ENCODE measurements at places on chromosomes 7 and 10.
A peak's percentile ranks its signal among the peaks of the same experiment; 100 is the strongest.

DNA sequence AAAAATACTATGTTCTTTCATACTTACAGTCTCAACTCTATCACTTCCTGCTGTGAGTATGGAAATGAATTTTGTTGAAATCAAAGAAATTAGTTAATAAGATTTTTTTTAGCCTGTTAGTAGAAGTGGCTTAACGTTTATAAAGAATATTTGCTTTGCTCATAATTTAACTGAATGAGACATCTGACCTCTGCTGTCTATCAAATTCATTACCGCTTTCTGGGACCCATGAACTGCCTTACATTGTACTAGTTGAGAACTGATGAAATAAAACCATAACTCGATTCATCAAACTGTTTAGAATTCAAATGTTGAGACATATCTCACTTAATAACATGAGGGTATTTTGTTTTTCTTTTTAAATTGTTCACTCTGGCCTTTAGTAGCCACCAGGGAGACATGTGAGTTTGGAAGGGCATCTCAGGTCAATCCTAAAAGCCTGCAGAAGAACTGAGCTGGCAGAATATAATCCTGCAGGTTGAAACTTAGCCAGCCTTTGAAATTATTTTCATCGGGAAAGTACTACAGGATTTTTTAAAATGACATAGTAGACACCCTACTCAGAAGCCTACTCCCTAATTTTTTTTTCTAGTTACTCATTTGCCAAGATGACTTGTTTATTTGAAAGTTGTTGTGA, 78.7 kb downstream of the KIAA1217 start:
- no peak for DNase-seq

GRCh38 chr7:76259124-76260093, 43.1 kb upstream of the HSPB1 start:
- DNase-seq, result no peak

DNA sequence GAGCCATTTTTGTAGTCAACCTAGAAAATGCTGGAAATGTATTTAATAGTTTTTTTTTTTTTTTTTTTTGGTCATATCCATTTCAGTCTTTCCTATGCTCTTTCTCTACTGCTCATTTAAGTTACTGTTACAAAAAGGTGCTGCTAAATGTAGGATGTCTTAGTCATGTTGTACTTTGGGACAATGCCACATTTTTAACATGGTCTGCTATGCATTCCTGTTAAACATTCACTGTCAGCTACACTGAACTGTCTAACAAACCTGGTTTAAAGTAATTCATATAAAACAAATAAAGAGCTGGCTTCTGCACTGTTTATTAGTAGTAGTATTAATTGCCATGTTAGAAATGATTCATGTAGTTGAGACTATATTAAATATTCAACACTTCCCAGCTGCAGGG, 108.6 kb downstream of the NSUN6 start:
- DNase-seq, result no peak

- no peak for DNase-seq
Observed at GRCh38 chr7:87426160-87426559, 49.3 kb downstream of the ABCB4 start.

GRCh38 chr7:55657654-55658053, 85.4 kb upstream of the VOPP1 start:
- DNase-seq, result no peak

DNA sequence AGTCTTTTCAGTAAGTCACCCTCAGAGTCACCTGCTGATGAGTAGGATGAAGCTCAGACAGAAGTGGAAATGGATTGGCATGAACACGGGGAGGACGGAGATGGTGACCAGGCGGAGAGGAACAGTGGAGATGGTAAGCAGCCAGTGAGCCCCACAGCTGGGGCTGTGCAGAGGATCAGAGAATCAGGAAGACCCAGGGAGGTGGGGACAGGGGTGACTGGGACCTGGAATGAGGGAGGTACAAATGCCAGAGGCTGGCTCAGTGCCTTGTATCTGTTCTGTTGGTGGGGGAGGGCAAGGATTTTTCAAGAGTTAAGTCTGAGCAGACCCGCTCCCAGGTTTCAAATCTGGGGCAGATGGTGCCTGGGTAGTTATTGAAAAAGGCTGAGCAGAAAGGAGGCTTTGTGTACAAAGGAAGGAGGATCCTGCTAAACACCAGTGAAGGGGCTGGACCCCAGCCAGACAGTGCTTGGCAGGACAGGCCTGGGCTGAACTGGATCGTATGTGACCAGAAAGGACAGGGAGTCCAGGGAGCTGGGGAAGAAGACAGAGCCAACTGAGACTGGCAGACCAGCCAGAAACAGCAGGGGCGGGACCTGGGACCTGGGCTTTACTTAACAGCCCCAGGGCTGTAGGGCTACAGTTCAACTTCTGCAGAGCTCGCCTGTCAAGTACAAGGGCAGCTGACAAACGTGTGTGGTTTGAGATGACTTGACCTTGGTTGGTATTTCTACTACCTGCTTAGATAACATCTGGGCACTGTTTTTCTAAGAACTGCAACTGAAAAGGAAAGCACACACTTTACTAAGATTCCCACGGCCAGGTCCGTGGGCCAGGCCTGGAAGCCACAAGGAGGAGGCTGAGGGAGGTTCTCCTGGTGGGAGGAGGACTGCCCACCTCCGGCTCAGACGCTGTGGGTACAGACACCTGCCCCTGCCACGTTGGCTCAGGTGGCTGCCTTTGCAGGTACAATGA, 13.2 kb upstream of the FRMPD2 start:
- peak; percentile 53 for DNase-seq

DNA sequence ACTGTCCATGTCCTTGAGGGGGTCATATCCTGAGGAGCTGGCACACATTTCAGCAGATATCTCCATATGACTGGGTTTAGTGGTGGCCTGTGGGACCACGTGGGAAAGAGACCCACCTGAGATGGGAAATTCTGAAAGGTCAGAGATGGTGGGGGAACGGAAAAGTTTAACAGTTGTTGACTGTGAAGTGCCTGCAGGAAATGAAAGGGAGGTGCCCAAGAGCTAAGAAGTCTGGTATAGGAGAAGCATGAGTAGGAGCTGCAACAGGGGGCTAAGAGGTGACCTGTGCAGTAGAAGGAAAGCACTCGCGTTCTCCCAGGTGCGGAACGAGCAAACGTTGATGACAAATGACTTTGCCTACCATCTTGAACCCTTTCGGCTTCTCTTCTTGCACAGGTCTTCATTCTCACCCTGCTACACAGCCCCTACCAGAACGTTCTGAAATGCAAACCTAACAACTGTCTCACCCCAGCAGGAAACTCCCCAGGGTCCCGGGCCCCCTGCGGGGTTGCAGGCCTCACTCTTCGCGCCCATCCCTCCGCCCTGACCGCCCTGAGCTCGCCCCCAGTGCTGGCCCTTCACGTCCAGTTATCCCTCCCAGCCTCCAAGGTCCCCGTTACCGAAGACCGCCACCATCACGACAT, 9.8 kb upstream of the FXYD4 start:
- no peak for DNase-seq

- DNase-seq, result no peak
Observed at GRCh38 chr10:59125666-59126065, 50.8 kb upstream of the PHYHIPL start.

- no peak for DNase-seq
Observed at GRCh38 chr10:74432841-74433594, 282.0 kb downstream of the ADK start.

- no peak for DNase-seq
Observed at GRCh38 chr7:3725155-3726059, 424.4 kb downstream of the SDK1 start.

GRCh38 chr10:52979295-52979990, 206.9 kb upstream of the MBL2 start:
- DNase-seq, result no peak

GRCh38 chr7:14294637-14295036, 305.2 kb upstream of the ETV1 start:
- DNase-seq, result no peak

- DNase-seq, result peak; percentile 56
Observed at GRCh38 chr7:88758381-88759229, 895 bp upstream of the ZNF804B start.

DNA sequence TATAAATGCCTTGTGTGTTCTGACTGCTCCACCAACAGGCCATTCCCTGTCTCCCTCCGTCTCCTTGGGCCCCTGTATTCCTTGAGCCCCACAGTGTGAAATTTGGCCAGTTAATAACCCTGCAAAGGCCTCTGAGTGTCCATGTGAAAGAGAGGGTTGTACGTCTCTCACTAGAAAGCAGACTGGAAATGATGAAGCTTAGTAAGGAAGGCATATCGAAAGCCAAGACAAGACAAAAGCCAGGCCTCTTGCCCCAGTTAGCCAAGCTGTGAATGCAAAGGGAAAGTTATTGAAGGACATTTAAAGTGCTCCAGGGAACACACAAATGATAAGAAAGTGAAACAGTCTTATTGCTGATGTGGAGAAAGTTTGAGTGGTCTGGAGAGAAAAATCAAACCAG, 680.2 kb downstream of the SDK1 start:
- no peak for DNase-seq

GRCh38 chr10:89001729-89002072, 11.1 kb downstream of the FAS start:
- no peak for DNase-seq

DNA sequence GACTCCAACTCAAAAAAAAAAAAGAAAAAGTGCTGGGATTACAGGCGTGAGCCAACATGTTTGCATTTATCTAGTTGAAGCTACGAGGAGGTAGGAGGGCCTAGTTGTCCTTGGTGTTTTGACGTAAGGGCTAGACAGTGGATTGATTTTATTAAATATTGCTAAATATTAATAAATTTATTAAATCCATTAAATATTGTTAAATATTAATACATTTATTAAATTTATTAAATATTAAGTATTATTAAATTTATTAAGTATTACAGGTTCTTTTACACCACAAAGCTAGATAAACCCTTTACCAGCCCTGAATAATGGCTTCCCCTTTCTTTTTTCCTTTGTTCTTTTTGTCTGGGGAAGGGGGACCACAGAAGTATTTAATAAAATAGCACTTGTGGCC, 47.5 kb upstream of the TMEM248 start:
- DNase-seq, result no peak

DNA sequence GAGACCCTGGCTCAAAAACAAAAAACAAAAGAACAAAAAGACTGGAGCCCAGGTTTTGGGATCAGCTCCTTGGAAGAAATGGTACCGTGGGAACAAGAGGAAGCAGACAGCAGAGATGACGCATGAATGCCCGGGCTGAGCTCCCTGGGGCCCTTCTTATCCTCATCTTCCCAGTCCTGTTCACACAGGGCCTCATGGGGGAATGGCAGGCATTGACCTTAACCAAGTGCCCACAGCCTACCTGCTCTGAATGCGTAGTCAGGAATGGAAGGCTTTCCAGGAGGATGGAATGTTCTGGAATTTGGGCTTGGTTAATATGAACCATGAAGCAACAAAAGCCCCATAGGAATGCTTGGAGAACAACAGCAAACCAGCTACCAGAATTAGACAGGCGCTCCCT, 154.7 kb downstream of the PRPF18 start:
- no peak for DNase-seq

DNA sequence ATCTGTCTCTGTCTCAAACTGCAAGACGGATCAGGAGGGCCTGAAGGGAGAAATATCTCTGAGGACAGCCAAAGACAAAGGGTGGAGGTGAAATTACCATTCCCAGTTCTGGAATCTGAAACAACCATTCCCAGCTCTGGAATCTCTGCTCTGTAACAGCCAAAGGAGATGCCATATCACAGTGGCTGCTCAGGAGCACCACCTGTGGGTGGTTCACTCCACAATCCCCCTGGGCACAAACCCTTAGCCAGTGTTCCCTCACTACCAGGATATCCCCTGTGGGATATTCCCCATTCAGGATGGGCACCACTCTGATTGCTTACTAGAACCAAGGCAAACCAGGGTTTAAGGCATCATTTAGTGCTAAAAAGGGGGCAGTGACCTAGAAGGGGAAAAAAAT, 199.0 kb downstream of the HTR7 start:
- no peak for DNase-seq

DNA sequence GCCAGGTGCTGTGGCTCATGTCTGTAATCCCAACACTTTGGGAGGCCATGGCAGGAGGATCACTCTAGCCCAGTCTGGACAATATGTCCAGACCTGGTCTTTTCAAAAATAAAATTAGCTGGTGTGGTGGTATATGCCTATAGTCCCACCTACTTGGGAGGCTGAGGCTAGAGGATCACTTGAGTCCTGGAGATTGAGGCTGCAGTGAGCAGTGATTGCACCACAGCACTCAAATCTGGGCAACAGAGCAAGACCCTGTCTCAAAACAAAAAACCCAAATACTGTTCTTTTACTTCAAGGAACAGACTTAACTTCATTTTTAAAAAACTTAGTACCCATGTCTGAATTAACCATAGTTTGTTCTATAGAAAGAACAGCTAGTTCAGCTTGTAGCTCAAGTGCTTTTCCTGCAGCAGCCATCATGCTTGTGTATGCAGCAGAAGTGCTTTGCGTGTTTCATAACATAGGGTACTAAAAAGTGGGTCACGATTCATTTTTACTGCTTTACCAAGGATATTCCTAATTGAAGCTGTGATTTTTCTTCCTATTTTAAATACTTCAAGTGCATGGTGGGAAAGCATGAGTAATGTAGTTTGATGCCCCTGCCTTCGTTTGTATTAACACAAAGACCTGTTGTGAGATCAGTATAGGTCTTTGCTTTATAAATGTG, 5.9 kb downstream of the EIF4H start:
- DNase-seq, result no peak

GRCh38 chr10:46217752-46218453, 68.9 kb upstream of the ANTXRL start:
- no peak for DNase-seq

DNA sequence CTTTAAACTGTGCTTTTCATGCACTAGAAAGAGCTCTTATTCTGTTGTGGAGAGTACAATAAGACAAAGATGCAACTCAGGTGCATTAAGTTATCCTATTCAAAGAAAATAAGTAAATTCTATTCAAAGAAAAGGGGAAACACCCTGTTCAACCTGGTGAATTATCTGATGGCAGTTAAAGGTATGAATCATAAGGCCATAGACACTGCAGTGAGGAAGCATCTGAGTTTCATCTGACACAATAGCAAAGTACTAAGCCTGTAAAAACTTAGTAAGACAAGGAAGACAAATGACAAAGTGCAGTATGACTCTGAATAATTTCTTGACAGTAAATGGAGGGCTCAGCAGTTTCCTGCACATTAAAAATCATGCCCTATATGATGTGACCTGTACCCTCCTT, 91.0 kb upstream of the LRRTM3 start:
- no peak for DNase-seq

DNA sequence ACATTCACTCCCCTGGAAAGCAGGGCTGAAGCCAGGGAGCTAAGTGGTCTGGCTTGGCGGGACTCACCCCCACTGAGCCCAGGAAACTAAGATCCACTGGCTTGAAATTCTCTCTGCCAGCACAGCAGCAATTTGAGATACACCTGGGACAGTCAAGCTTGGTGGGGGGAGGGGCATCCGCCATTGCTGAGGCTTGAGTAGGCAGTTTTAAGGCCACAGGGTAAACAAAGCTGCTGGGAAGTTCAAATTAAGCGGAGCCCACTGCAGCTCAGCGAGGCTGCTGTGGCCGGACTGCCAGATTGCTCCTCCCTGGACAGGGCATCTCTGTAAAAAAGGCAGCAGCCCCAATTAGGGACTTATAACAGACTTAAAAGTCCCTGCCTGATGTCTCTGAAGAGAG, 108.2 kb upstream of the FAM13C start:
- DNase-seq, result no peak

All from dorsolateral prefrontal cortex (tissue), 122 donors.